ENCODE measurements at places on chromosomes 4 and X.
A peak's percentile ranks its signal among the peaks of the same experiment; 100 is the strongest.

DNA sequence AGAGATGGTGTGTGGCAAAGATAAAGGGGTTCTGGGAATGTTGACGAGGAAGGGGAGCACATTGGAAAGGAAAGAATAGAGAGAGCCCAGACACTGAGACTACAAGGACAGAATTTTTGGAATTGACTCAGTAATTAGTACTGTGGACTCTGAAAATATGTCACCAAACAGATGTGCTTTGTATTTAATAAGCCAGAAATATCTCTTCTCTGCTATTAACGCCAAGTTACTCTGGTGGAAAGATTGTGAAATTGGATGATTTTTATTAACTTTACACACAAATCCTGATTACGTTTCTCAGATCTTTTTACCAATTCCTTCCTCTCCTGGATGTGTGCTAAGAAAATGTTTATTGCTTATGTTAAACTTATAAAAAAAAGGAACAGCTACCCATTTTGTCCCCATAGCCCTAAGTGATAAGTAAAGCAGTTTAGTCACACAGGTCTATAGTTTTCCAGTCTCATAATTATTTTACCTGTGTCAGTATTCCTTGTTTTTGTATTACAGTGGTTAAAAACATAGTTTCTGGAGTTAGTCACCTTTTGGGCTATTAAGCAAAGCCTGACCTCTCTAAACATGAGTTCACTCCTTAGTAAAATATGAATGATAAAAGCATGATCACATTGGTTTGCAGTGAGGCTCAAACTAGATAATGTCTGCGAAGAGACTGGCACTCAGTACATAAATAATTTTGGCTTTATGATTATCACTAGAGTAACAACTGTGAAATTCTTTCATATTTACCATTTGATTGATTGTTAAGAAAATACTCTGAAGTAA is 1068.3 kb downstream of the STIM2 start:
- no peak for DNase-seq

GRCh38 chr4:120842031-120842430 is 80.5 kb downstream of the PRDM5 start:
- no peak for DNase-seq

GRCh38 chrX:17441965-17442364 is 67.0 kb downstream of the NHS start:
- DNase-seq = no peak

DNA sequence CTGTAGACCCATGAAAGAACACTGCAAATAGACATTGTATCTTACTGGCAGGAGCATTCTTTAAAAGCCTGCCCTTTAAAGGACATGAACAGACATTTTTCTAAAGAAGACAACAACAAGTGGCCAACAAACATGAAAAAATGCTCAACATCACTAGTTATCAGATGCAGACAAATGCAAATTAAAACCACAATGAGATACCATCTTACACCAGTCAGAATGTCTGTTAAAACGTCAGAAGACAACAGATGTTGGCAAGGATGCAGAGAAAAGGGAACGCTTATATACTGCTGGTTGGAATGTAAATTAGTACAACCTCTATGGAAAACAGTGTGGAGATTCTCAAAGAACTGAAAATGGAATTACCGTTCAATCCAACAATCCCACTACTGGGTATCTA is 77.2 kb downstream of the ATP10D start:
- DNase-seq = no peak

- DNase-seq = no peak
Measured at GRCh38 chr4:41069838-41070237, 144.5 kb downstream of the APBB2 start.

- DNase-seq = no peak
Measured at GRCh38 chrX:115940888-115941332, 229.6 kb upstream of the AGTR2 start.

DNA sequence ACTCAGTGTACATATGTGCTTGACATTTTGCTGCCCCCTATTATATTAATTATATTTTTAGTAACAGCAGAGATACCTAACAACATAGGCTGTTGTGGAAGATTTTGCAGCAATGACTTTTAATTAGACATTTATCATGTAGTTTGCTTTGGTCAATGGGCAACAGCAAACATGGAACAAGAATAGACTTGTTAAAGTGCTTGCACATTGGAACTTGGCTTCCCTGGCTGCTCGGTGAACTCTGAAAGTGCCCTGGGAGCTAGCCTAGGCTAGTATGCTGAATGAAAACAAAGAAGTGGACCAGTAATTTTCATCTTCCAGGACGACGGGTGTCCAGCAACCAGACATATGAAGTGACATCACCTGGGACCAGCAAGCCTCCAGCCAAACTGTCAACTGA is 1157.1 kb downstream of the ARAP2 start:
- DNase-seq = no peak

DNA sequence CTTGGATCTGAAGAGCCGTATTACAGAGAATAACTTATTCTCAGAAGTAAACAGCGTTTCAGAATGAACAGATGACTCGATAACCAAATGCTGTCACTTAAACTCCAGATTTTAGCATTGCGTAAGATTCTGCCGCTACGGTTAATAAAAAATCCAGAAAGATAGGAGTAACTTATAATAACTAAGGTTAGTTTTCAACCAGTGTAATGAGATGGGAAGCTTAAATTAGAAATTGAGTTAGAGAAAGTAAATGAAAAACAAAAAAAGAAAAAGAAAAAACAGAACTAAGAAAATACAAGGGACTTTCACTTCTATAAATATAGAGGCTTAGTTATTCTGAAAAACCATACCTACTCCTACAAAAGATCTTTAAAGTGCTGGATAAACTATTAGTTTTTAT is 13.1 kb upstream of the PARM1 start:
- DNase-seq = no peak

DNA sequence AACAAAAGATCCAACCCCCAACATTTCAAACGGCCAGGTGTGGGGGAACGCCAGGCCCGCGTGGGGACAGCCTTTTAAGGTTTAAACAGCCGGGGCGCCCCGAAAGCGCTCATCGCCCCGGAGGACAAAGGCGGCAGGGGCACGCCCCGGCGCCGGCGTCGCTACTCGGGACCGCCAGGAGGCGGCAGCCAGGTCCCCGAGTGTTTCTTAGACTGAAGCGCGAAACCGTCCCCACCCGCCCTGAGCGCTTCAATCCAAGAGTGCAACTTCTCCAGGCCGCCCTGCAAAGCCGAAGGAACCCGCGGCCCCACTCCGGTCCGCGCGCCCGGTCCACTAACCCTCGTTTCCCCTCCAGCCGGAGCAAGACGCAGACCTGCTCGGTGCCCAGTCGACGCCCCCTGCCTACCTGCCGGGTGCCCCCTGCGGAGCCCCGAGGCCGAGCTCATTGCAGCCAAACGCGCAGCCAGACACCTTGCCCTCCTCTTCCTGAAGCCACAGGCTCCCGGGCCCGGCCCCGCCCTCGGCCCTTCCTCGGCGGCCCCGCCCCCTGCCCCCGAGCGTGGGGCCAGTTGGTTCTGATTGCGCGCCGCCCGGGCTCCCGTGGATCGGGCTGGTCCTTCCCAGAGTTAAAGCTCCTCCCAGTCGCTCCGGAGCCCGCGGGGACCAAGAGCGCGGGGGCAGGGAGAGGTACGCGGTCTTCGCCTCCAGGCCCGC is at the start of gene CASP6:
TSS of gene CASP6 (minus strand) at position 496 of the 714 bp plus-strand sequence. CDS start at position 446, 50 bp downstream.
- peak; percentile 80 for DNase-seq

DNA sequence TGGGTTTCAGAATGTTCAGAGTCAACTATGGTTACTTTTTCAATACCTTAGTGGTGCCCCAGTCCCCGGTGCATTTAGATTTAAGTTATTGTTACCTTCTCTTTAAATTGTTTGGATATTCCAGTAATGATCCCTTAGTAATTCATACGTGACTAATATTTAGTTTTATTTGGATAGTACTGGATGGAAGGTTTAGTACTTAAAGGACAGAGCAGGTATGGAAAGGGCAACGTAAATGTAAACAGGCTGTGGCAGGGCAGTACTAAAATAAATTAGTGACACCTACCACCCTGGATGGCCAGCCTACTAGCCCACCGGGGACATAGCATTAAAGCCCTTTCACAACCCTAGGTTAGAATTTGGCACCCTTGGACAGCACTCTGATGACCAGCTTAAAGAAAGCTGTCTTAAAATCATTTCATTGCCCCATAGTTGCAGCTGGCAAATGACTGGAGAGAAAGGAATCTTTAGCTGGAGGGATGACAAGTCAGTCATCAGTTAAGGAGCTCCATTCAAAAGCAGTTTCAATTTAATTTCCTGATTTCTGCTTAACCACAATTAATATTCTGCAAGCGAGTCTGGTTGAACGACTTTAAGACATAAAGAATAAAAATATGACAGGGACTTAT is 16.4 kb downstream of the PLP1 start:
- DNase-seq = no peak

DNA sequence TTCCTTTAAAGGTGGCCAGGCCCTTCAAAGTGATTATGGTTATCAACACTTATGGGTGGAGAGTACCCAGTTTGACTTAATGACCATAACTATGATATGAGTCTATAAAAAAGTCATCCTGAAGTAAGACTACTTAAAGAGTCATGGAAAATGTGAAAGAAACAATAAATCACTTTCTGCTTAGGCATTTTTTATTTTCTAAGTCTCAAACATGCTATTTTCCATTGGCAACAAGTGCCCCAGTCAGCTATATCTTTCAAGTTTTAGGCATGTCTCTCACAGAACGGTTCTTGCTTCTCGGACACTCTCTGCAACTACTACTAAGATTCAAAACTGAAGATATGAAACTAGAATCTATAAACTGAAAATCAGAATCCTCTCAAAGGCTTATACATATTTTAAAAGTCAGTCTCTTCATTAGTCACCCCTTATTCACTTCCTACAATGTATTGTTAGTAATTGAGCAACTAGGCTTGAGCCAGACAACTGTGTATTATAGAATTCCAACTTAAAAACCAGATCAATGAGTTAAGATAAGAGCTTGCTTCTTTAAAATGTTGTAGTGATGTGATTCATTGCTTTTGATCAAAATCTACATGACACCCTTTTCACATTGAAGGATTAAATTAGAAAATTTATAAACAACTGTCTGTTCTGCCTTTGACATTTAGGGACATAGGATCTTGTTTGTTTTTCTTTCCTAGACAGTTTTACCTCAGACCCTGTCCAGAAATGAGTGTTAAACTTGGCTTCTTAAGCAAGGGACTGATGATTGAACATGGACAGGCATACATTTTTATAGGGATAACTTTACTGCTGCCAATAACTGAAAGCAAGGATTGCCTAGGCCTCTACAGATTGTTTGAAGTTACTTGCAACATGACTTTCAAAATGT is 2.9 kb downstream of the ANTXR2 start:
- no peak for DNase-seq

GRCh38 chrX:27445438-27445837 is 17.7 kb downstream of the PPP4R3C start:
- no peak for DNase-seq

GRCh38 chrX:25013632-25014365 is 2.0 kb downstream of the ARX start:
- DNase-seq = no peak

DNA sequence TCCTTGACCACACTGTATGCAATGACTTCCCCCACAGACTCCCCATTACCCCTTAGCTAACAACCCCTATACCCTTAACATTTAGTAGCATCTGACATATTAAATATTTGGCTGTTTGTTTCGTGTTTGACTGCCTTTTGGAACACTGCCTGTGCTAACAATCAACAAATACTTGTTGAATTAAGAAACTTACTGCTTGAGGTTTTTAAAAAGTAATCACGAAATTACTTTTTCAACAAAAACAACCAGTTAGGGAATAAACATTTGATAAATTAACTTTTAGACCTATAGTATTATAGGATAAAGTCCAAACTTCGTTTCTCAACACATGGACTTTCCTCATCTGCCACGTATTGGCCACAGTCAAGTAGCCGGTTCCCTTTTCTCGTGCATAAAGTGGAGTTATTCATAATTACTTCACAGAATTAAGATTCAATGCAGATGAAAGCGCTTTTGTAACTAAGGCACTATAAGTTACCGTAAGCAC is 555 bp upstream of the ELMOD2 start:
- no peak for DNase-seq

DNA sequence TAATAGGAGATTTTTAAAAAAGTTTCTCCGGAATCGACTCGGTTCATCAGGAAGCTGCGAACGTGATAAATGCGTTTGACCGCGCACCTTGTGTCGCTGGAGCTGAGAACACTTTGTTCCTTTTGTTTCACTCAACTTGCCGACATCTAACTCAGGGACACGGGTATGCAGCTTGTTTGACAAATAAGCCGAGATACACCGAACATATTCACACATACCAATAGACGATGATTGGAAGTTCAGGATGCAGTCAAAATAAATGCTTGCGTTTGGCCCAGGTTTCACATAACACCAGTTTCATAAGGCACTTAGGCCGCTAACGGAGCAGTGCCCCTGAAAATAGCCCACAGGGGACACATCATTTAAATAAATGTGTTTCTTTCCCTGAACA is 932 bp upstream of the SHISA3 start:
- no peak for DNase-seq

- DNase-seq = no peak
Measured at GRCh38 chrX:148629434-148629833, 129.0 kb downstream of the AFF2 start.

- no peak for DNase-seq
Measured at GRCh38 chr4:119579823-119580222, 48.8 kb downstream of the PDE5A start.

DNA sequence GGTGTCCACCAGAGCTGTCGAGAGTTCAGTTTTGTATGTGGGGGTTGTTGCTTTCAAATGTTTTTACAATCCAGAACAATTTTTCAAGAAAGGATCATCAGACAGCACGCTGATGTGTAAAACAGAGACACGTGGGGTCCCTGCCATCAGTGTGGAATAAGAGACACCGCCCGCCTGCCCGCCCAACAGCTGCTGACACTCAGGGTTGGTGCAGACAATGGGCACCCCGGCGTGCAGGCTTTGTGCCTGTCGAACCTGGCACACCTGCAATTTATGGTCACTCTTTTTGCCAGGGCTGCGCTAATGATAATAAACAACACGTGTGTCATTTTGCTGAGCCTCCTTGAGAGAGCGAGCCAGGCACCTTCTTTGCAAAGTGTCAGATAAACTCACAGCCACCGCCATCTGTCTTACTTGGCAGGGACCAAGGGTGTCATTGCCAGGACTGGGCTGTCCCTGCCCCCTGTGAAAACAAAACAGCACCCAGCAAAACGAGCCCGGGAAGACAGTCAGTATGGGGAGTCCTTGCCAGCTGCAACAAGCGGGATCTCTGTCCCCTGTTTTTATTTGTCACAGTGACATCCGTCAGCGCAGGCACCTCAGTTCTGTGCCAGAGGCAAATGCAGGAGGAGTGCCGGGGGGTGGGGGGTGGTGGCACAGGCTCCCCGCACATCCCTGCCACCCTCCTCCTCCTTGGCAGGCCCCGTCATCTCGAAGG is 69.1 kb downstream of the PSAPL1 start:
- DNase-seq = no peak

DNA sequence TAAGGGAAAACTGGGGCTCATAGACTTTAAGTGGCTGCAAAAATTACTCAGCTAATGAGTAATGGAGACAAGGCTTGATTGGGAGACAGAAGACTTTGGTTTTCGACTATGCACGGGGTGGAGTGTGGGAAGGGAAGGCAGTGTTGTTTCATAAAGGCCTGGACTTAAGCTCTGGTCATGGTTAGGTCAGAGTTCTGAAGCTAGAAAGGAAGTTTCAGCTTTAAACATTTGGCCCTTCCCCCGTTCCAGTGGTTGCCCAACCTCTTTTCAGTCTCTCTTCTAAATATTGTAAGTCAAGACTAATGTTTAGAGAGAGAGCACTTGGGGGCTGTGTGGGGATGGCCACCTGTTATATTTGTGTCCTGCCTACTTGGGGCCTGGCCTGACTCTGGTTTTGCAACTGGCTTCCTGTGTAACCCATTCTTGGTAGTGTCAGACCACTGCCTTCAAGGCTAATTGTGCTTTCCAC is 21.0 kb downstream of the MSN start:
- no peak for DNase-seq
